ENCODE measurements at places on chromosomes 1 and 21.

DNA sequence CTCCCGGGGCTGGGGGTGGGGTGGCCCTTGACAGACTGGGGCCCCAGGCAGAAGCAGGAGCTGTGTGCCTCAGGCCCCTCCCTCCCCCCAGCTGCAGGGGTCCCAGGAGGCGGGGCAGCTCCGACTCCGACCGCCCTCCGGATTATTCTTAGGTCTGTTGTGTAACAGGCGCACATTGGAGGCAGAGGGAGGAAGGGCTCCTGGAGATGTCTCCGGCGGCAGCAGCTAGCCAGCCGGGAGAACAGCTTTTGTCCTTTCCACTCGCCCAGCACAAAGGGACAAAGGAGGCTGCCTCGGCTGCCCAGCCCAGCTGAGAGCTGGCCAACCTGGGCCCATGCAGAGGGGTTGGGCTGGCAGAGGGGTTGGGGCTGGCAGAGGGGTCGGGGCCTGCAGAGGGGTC lies 29.7 kb upstream of the PLCH2 start:
- no peak for DNase-seq

DNA sequence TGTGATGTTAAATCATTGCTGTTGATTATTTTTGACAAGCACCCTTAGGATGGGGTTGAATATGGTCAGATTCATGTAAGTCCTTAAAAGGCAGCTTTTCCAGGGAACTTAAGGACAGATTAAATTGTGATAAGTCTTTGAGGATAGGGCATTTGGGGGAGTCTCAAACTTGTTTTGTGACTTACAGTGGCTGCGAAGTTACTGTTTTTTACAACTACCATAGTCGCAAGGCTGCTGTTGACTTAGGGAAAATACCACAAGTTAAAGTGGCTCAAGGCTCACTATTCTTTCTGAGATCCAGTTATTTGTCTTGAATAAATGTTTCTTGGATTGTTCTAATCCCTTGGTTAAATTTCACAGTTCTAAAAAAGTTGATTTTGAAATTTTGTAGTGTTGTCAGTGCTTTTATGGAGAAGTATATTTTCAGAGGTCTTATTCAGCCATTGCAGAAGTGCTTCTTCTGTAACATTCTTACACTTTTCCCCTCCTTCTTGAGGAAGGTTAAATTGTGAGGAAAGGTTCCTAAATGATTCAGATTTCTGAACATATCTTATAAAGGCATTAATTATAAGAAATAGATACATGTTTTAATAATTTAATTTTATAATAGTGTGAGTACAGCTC lies 47.0 kb upstream of the MPC2 start:
- no peak for DNase-seq

GRCh38 chr1:201999625-202000238 lies 10.7 kb upstream of the ELF3 start:
- DNase-seq, result no peak

DNA sequence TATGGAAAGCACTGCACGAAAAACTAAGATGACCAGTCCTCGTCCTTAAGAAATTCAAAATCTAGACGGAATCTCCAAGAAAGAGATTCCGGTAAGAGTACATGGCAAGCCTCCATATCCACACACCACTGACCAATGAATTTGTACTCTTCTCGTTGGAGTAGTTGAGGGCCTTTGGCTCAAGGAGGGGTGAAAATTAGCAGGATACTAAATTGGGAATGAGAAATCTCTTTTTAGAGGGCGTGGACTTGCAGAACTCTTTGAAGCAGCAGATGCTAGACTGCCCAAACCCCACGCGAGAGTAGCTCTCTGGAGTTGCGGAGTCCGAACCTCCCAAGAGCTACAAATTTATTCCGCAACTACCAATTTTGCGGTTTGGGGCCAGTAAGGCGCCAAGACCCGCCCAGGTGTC lies 872 bp upstream of the PPP2R5A start:
- no peak for DNase-seq

- DNase-seq, result no peak
Observed at GRCh38 chr1:225899044-225899925, 10.3 kb upstream of the LEFTY1 start.

DNA sequence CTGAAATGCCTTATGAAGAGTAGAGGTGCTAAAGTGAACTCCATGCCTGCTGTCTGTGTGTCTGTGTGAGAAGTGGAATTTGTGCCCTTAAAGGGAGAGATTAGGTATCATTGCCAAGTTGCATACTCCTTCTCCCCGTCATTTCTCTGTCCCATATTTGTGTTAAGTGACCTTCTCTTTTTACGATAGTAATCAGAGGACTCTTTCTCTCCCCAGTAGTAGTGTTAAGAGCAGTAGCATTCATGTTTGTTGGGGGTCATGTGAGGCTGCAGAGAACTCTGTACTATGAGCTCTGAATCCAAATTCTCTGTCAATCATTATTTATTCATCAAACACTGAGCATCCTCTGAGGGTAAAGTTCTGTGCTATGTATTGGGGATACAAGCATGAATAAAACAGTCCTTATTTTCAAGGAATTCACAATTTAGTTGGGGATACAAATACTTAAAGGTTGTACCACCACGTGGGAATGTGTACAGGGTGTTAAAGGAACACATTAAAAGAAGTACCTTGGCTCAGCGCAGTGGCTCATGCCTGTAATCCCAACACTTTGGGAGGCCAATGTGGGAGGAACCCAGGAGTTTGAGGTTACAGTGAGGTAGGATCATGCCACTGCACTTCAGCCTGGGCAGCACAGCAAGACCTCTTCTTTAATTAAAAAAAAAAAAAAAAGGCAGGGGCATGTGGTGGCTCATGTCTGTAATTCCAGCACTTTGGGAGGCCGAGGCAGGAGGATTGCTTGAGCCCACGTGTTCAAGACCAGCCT lies 24.8 kb upstream of the KCNQ4 start:
- DNase-seq, result no peak

GRCh38 chr1:88191917-88192316 lies 492.2 kb upstream of the PKN2 start:
- DNase-seq, result no peak

DNA sequence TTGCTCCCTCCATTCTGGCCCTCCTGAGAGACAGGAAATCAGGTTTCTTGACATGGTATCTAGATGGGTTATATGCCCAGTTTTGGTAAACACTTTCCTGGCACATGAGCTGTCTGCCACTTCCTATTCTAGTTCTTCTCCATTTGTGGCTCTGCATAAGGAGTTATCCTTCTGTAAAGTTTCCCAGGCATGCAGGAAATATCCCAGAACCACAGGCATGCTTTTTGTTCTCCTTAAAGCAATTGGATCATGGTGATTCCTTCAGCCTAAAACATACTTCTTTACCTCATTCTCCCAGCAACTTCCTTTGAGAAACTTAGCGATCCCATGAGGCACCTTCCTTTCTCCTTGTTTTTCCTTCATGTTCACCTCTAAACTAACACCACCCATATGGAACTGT lies 199.8 kb downstream of the CRB1 start:
- DNase-seq, result no peak

- no peak for DNase-seq
Observed at GRCh38 chr1:53299233-53299632, 28.6 kb downstream of the LRP8 start.

DNA sequence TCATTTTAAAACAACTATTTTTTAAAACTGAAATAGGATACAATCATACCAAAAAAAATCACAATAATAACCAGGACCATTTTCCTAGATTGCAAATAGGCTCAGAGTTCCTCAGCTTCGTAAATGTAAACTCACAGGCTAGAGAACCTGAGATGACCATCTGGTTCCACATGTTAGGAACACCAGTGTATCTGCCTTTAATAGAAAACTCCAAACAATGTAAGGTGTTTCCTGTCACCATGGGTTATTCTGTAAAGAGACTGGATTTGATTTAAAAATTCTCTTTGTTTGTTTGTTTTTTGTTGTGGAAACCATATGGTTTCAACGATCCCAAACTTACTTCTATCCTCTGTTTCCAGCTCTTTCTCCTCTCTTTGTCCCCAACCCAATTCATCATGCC lies 197.5 kb downstream of the ZZZ3 start:
- no peak for DNase-seq

GRCh38 chr1:164051782-164052181 lies 507.2 kb upstream of the PBX1 start:
- DNase-seq, result no peak

DNA sequence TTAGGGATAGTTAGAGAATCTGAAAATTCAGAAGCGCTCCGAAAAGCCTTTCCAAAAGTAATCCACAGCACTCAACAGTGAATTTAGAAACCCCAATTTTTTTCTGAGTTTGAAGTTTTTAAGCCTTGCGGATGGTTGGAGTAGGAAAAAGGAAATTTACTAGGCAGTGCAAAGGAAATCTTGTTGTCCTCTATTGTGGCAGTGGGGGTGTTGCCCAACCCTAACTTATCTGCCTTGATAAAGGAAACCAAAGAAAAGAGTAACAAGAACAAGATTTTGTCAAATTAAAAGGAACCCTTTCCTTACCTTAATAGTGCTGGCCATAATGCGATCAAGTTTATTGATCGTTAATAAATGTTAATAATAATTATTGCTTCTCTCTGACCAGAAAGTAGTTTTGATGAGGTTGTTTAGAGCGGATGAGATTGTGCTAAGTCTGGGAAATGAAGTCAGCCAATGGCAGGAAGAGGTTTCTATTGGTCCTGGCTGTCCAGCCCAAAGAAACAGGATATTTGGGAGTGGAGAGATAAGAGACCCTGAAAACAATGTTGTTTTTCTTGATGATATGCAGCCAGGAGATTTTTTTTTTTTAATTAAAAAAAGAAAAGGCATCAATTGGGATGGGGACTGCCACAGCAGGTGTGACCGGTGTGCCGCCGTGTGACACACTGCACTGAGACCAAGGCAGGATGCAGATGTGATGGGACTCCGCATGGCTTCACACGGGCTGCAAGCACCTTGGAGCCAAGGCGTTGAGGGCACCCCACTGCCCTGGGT lies at the start of gene ERG:
TSS of gene ERG (minus strand) at position 421 of the 777 bp plus-strand sequence. CDS start at position 324, 97 bp downstream.
- no peak for DNase-seq

- DNase-seq, result no peak
Observed at GRCh38 chr21:36059823-36060158, 535 bp downstream of the SETD4 start.

- DNase-seq, result peak; percentile 95
Observed at GRCh38 chr1:234612352-234613127, 2.6 kb upstream of the IRF2BP2 start.

GRCh38 chr1:11294951-11295350 lies 22.0 kb downstream of the UBIAD1 start:
- DNase-seq, result no peak

DNA sequence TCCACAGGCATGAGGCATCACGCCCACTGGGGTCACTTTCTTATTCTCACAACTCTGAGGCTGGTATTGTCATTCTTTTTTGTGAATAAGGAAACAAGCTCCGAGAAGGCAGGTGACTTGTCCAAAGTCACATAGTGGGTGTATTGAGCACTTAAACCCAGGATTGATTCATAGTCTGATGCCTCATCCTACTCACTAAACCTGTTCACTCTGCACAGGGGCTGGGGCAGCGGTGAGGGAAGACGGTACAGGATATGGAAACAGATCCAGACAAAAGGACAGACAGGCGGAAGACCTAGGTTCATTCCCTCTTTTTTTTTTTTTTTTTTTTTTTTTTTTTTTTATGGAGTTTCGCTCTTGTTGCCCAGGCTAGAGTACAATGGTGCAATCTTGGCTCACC lies 56.6 kb downstream of the NKAIN1 start:
- DNase-seq, result no peak

DNA sequence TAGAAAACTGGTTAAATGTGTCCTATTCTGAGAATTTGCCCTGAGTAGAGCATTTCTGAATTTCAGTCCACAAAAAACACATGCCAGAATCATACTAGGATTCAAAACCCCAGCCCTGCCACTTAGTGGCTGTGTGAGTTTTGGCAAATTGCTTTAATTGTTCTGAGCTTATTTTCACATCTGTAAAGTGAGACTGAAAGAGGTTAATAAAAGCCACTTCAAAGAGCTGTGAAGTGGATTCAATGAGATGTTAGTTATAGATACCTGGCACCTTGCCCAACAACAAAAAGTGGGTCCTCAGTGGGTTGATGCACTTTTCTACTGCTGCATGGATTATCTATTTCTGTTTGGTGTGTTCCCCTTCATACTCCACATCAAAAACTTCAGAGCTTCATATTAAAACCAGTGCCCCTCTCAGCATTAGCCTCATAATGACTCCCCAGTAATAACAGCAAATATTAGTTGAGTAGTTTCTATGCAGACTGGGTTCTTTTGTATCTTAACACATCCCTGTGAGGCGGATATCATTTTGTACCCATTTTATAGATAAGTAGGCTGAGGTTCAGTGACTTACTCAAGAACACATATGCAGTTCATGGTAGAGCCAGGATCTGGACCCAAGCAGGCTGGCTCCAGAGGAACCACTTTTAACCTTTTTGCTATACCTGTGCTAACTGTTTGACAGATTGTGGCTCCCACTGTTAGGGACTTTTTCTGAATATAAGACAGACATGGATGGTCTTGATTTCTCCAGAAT lies 14.2 kb upstream of the ADORA3 start:
- DNase-seq, result no peak

DNA sequence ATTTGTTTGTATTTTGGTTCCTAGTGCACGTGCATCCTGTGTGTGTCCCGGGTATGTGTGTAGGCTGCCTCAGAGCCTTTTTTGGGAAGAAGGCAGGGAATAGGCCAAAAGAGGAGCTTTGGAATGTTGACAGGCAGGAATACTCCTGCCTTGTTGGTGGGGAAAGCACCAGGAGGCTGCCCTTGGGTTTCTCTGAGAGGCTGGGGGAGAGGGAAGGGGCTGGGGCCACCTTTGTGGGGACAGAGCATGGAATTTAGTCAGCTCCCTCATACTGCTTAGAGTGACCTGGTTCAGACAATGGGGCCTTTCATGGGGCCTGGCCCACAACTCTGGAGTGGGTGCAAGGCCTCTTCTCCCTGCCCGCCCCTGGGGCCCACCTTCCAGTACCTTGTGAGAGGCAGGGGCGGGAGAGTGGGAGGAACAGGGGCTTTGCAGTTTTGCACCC lies 31.3 kb downstream of the ACOT11 start:
- DNase-seq, result no peak

- DNase-seq, result no peak
Observed at GRCh38 chr21:41752231-41752681, 14.6 kb downstream of the RIPK4 start.

- no peak for DNase-seq
Observed at GRCh38 chr1:57198912-57199311, 224.9 kb downstream of the DAB1 start.

- DNase-seq, result no peak
Observed at GRCh38 chr21:34576041-34576511, 38.8 kb downstream of the RCAN1 start.

GRCh38 chr1:78370356-78370755 lies 120.4 kb upstream of the PTGFR start:
- DNase-seq, result no peak

- no peak for DNase-seq
Observed at GRCh38 chr1:7650801-7651200, 120.3 kb upstream of the VAMP3 start.

- no peak for DNase-seq
Observed at GRCh38 chr1:151984313-151984956, 9.2 kb downstream of the S100A10 start.

GRCh38 chr21:25462517-25462971 lies 144.7 kb downstream of the MRPL39 start:
- no peak for DNase-seq

All from femur (tissue), 1 donor.